ENCODE measurements at places on chromosomes 11 and 22. TPM values are rescaled to one million over a fixed set of nuclear protein-coding genes. Genes with fewer than 3 reads are reported as not detected.

Gene CEP57
- total RNA-seq: 30.2 TPM

Gene VEGFB
- total RNA-seq: 33.0 TPM

Gene TRIM51
- total RNA-seq: not detected

DNA sequence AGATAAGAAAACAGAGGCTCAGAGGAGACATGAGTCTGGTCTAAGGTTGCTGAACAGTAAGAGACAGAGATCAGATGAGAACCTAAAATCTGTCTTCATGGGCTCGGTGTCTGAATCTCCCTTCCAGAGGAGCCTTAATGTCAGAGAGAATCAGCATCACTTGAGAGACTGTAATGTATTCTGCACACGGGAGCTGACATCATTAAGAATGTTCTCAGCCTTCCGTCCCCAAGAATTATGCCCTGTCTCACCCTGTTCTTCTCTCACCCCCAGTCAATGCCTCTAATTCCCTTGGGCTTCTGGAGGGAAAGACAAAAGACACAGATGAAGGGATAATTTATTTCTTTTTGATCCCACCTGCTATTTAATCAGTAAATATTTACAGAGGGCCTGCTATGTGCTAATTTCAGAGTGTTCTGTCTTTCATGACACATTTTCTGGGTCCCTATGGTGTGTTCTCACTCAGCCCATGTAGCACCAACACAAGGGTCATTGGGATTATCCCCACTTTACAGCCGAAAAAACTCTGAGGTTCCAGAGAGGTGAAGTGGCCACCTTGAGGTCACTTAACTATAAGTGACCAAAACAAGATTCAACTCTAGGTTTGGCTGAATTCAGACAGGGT, 61.8 kb downstream of the CD82 start:
- DNase-seq: no peak

- peak; percentile 62 for DNase-seq
These were observed 20.3 kb upstream of the YPEL1 start for GRCh38 chr22:21755851-21756284.

DNA sequence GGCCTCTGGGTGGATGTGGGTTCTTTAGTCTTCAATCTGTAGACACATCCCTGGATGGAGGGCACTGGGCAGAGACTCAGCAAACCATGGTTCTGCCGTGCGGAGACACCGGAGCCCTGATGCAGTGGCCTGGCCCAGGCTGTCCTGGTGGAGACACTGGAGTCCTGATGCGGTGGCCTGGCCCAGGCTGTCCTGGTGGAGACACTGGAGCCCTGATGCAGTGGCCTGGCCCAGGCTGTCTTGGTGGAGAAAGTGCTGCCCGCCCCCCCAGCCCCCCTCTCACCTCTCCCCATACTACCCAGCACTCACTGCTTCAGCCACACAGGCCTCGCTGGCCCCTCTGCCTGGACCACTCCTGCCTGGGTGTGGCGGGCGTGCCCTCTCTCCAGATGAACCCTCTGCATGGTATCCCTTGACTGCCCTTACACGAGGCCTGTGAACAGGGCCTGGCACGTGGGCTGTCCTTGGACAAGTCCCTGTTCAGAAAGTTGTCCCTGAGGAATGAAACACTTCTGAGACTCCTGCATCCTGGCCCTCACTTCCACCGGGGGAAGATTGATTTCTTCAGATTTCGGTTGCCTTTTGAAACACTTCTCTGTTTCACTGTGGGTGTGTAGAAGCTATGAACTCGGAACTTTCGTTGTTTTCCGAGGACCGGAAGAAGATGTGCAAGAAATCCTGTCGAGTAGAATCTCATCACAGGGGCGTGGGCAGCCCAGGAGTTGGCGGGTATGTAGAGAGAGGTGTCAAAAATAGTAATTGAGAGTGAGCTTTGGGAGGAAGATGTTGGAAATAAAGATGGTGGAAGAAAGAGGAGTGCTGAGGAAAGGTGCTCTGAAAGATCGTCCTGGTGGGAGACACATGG, 26.2 kb downstream of the IGHMBP2 start:
- no peak for DNase-seq

DNA sequence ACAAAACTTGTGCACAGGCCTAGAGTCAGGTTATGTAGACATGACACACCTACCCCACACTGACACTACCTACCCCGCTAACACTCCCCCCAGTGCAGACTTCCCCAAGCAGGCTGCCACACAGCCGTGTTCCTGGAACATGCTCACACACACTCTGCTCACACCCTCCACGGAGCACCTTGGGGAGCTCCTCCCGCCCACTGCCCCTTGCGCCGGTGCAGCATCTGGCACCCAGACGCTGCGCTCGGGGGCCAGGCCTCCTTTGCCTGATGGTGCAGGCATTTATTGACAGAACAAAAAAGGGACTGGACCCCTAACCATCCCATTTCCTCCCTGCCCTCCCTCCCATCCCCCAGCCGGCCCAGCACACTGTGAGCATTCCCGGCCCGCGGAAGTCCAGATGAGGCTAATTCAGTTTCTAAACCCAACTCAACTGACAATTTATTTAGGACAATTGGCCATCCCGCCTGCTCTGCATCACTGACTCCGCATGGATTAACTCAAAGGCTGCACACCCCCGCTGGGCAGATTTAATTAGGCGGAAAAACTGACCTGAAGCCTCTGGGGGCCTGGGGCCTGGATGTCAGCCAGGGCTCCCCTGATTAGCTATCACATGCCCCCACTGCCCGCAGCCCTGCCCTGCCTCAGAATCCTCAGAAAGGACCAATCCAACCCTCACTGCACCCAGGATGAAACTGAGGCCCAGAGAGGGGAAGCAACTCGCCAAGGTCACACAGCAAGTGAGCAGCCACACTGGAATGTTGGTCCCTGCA, 30.1 kb downstream of the KCNC1 start:
- DNase-seq: no peak

All from A172 (cell line).